ENCODE measurements at places on chromosomes 7 and 10. TPM values are rescaled to one million over a fixed set of nuclear protein-coding genes. Genes with fewer than 3 reads are reported as not detected.

- DNase-seq: no peak
- no peaks in the 10 kb centered on the region for H3K36me3 ChIP-seq
- H3K27ac ChIP-seq: no peak overlapping the region
- H3K4me3 ChIP-seq: no peak overlapping the region
- H3K4me1 ChIP-seq: peaks cover 5% of the 10 kb centered on the region
These were observed 160.5 kb upstream of the PRSS58 start for GRCh38 chr7:142418326-142418725.

- H3K27ac ChIP-seq: no peak overlapping the region
- H3K4me1 ChIP-seq: peaks cover 19% of the 10 kb centered on the region
- no peak overlapping the region for H3K4me3 ChIP-seq
- no peak for DNase-seq
- no peaks in the 10 kb centered on the region for H3K27me3 ChIP-seq
These were observed 64.2 kb downstream of the CNOT4 start for GRCh38 chr7:135445690-135446089.

DNA sequence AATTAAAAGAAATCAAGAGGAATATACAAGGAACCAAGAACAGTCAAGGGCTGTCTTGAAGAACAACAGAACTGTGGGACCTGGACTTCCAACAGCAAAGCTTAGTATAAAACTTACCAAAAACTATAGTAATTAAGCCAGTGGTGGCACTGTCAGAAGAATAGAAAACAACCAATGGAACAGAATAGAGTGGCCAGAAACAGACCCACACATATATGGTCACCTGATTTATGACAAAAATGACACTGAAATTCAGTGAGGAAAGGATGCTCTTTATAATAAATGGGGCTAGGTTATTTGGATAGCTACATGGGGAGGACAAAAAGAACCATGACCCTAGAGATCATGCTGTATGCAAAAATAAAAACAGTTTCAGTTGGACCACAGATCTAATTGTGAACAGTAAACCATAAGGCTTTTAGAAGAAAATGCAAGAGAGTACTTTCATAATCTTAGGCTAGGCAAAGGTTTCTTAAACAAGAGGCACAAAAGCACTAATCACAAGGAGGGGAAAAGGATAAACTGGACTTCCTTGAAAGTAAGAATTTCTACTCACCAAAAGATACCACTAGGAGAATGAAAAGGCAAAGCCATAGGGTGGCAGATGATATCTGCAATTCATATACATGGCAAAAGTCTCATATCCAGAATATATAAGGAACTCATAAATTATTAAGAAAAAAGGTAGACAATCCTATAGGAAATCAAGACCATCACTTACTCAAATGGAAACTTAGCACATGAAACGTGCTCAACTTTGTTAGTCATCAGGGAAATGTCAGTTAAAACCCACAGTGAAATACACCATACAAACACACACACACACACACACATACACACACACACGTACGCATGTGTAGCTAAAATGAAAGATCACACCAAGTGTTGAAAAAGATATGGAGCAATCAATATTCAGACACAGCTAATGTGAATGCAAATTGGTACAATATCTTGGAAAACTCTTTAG, 20.8 kb downstream of the HYCC1 start:
- peak overlapping the region; percentile 40 for H3K27ac ChIP-seq
- peaks cover 58% of the 10 kb centered on the region for H3K36me3 ChIP-seq
- H3K4me3 ChIP-seq: no peak overlapping the region
- no peaks in the 10 kb centered on the region for H3K27me3 ChIP-seq
- DNase-seq: peak; percentile 49

DNA sequence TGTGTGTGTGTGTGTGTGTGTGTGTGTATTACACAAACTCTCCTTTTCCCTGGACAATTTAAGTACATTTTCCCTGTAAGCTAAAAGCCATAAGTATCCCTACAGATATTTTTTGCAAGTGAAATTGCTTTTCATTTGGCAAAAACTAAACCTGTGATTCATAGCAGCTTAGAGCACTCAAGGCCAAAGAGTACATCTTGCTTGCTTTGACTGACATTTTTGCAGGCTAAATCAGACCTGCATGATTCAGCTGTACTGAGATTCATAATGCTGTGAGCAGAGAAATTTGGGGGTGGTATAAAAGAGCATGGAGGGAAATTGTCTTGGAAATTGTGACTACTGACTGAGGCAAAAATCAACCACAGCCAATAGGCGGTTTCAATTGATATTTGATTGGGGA, 500.4 kb downstream of the GFRA1 start:
- no peaks in the 10 kb centered on the region for H3K4me1 ChIP-seq
- DNase-seq: no peak
- no peak overlapping the region for H3K27ac ChIP-seq

DNA sequence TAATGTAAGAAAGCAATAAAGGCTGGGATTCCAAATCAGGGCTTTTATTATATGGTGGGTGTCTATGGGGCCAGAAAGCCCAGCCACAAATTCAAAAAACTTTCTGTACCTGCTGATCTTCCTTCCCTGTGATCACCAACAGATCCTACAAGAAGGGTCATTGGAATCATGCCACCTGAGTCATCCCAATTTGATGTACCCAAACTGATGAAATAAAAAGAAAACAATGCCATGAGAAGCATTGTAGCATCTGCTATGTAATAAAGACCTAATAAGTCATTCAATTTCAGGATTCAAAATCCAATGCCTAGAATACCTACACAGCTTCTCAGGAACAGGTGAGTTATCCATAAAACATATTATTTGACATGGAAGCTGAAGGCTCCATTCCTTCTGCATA, 228.8 kb downstream of the DKK1 start:
- H3K27me3 ChIP-seq: no peaks in the 10 kb centered on the region
- DNase-seq: no peak
- no peak overlapping the region for H3K27ac ChIP-seq
- H3K4me3 ChIP-seq: no peak overlapping the region

DNA sequence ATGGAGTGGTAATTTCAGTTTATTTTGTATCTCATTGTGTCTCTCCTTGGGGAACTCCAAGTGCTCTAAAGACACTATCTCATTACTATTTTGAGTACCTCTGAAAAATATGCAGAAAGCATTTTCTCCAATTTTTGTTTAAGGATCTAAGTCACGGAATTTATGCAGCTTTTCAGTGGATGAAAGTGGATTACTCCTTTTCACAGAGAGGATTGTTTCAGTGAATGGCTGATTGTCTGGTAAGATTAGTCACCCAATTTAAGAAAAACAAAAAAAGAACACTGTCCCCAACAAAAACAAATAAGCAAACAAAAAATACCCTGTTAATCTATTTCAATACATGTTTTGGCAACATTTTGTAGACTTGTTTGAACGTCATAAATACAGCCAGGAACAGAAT, 338.3 kb upstream of the TEX47 start:
- no peaks in the 10 kb centered on the region for H3K27me3 ChIP-seq
- no peaks in the 10 kb centered on the region for H3K36me3 ChIP-seq
- no peak overlapping the region for H3K27ac ChIP-seq
- H3K4me1 ChIP-seq: no peaks in the 10 kb centered on the region

- H3K4me1 ChIP-seq: no peaks in the 10 kb centered on the region
- DNase-seq: no peak
- no peaks in the 10 kb centered on the region for H3K36me3 ChIP-seq
- H3K27ac ChIP-seq: no peak overlapping the region
These were observed 23.8 kb downstream of the SEMA3C start for GRCh38 chr7:80895056-80895455.

DNA sequence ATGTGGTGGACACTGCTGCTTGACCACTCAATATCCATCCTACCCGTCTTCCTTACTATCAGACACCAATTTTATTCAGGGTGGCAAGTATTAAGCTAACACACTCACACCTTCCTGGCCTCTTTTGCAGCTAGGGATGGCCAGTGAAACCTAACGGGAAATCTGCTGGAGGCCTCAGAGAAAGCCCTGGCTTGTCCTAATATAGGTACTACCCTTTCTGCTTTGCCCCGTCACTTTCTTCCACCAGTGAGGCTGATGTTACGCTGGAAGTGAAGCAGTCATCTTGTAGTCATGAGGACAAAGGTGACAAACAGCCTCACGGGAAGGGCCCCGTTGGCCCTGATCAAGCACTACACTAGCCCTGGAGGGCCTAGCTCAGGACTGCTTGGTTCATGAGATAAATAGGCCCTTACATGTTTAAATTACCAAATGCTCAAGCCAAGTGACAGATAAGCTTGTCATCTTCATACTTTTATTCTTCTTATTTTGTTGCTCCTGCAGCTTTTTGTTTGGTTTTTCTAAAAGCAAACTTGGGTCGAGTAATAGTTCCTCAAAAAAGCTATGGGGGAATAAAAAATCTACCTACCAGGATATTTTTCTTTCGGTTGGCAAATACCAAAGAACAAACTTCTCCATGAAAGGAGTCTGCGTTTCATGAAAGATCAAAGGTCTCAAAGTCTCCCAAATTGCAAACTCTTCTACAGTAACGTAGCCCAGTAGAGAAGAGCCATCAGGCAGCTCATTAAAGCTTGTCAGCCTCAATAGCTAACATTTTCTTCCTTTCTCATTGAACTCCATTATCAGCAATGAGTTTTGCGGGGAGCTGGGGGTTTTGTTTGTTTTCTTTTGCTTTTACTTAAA, 17.5 kb downstream of the CREB3L2 start:
- peaks cover 43% of the 10 kb centered on the region for H3K36me3 ChIP-seq
- no peaks in the 10 kb centered on the region for H3K27me3 ChIP-seq
- no peak overlapping the region for H3K27ac ChIP-seq
- DNase-seq: no peak

GRCh38 chr10:126592901-126593300, 77.6 kb downstream of the C10orf90 start:
- no peak overlapping the region for H3K4me3 ChIP-seq
- H3K4me1 ChIP-seq: no peaks in the 10 kb centered on the region
- H3K27ac ChIP-seq: no peak overlapping the region

DNA sequence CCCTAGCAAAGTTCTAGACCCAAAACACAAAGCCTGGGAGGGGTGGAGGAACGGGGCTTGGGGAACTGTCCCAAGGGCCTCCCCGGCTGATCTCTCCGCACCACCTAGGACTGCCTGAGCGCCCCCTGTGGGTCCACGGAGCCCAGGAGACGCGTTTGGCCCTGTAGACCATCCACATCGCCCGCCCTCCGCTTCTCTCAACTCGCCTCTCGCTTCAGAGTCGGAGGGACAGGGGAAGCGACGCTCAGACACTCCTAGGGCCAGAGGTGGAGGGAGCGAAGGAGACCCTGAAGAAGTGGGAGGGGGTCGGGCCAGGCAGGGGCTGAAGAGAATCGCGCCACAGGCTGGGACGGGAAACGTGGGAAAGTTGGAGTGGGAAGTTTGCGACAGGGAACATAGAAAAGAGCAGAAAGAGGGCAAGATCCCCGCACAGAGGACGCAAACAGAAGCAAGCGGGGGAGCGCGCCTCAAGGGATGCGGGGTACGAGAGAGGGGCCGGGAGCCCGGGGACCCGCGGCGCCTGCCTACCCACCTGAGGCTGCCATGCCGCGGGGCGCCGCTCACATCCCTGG, 378 bp downstream of the PIK3AP1 start:
- H3K27ac ChIP-seq: no peak overlapping the region
- H3K36me3 ChIP-seq: no peaks in the 10 kb centered on the region
- peak overlapping the region; percentile 81 for H3K4me3 ChIP-seq
- peak; percentile 47 for DNase-seq

GRCh38 chr7:41930538-41931262, 227.8 kb upstream of the INHBA start:
- H3K36me3 ChIP-seq: no peaks in the 10 kb centered on the region
- H3K4me1 ChIP-seq: peaks cover 3% of the 10 kb centered on the region
- peaks cover 15% of the 10 kb centered on the region for H3K27me3 ChIP-seq
- no peak overlapping the region for H3K27ac ChIP-seq
- DNase-seq: no peak

DNA sequence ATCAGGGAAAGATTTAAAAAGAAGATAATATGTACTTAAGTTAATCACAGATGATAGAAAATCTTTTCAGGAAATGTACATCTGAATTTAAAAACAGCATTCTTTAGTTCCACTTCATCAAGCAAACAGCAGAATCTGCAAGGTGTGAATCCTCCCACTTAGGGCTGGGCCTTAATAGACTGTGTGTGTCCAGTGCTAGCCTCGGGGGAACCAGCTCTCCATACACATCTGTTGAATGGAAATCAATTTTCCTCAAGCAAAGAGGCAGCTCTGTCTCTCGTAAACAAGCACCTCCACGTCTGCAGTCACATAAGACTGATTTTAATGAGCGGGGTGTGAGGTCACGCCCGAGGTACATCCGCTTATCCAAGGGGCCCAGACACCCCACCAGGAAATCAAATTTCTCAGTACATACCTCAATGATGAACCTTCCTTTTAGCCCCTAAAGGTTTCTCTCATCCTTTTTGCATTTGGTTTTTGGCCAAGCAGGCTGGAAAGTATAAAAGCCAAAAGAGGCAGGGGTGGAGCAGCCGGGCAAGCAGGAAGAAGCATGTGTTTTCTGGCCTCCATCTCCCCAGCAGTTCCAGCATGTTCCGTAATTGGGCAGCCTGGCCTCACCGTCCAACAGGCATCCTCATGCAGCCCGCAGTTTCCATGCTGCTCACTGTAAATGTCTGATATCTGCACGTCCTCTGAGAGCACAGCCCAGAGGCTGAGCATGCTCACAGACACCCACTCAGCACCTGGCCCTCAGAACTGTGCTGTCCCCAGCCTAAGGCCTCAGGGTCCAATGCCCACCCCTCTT, 131.3 kb downstream of the GLI3 start:
- DNase-seq: no peak
- no peaks in the 10 kb centered on the region for H3K4me1 ChIP-seq

DNA sequence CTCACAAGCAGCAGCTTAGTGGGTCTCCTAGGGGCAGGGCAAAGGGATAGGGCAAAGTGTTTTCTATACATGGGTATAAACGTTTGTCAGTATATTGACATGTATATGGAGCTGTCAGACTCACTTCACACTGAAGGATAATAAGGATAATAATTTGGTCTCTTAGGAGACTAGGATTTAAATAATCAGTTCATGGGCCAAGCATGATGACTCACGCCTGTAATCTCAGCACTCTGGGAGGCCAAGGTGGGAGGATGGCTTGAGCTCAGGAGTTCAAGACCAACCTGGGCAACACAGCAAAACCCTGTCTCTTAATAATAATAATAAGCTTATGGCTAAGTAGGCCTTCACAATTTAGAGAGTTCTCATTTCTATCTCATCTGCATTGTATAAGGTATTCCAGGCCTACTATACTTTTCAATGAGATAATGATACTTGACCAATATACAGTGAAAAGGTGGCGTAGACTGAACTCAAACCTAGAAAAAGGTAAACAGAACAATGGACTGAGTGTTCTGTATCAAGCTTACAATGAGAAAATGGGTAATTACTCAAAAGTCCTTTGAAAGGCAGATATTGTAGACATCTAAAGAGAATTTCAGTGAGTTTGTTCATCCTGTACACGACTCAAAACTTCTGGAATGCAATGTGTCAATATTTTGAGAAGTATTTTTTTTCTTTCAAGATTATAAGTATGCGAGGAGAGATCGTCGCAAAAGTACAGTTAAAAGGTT, 7.0 kb downstream of the GSAP start:
- no peak for DNase-seq
- no peak overlapping the region for H3K4me3 ChIP-seq
- H3K36me3 ChIP-seq: no peaks in the 10 kb centered on the region

The HOXA9 gene
- not detected for total RNA-seq

The ASIC3 gene
- 6.2 TPM for total RNA-seq

The SSC4D gene
- total RNA-seq: 0.30 TPM

The SFTPA1 gene
- not detected for total RNA-seq
